Left lung (tissue), 14 donors: ENCODE measurements at places on chromosomes 11 and 22. TPM values are rescaled to one million over a fixed set of nuclear protein-coding genes. Genes with fewer than 3 reads are reported as not detected.
A peak's percentile ranks its signal among the peaks of the same experiment; 100 is the strongest.

DNA sequence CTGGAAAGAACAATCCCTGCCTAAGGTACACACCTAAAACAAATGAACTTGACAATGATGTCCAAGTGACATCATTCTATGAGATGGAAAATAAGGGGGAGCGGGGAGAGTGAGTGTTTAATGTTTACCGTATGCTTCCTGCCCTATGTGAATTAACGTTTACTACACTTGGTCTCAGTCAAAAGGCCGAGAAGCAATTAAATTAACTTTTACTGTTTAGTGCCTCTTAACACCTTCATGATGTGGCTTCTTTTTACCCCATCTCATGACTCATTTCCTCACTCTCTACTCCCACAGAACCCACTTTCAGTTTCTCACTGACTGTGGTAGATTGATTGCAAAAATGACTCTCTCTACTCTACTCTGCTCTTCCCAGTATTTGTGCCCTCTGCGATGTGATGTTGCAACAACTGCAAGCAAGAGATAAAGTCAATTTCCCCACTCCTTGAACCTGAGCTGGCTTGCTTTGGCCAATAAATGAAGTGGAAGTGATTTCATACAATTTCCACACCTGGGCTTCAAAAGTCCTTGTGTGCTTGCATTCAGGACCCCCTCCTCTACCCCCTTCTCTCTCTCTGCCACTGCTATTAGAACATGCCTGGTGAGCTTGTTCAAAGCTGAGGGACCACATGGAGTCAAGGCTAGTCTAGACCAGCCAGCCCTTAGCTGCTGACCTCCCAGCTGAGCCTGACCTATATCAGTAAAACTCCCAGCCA lies 11.6 kb upstream of the ALKBH3 start:
- no peak overlapping the region for H3K4me3 ChIP-seq
- H3K27me3 ChIP-seq = peaks cover 32% of the 10 kb centered on the region
- H3K4me1 ChIP-seq = peaks cover 16% of the 10 kb centered on the region
- no peak for DNase-seq
- peak overlapping the region; percentile 56 for H3K27ac ChIP-seq

DNA sequence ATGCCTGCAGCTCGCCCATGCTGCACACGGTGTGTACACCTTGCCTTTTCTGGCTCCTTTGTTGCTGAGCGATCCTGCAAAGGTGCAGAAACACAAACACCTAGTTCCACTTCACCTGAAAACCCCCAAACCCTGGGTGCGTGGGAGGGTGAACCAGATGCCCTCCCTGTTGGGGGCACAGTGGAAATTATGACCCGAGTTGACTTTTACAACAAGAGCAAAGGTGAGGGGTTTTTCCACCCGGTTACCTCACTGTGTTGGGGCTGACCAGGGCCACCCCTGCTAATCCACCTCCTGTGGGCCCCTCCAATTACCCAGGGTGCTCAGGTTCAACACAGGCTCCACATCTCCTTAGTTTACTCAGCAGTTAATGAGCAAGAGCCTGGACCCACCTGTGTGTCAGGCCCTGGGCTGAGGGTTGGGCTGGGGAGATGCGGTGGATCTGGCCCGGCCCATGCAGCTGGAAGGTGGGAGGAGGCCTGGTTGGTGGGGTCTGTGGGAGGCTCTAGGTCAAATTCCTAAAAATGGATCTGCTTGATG lies 42.1 kb downstream of the LRRC32 start:
- H3K36me3 ChIP-seq = no peaks in the 10 kb centered on the region
- H3K4me3 ChIP-seq = no peak overlapping the region
- peak overlapping the region; percentile 74 for H3K27ac ChIP-seq

DNA sequence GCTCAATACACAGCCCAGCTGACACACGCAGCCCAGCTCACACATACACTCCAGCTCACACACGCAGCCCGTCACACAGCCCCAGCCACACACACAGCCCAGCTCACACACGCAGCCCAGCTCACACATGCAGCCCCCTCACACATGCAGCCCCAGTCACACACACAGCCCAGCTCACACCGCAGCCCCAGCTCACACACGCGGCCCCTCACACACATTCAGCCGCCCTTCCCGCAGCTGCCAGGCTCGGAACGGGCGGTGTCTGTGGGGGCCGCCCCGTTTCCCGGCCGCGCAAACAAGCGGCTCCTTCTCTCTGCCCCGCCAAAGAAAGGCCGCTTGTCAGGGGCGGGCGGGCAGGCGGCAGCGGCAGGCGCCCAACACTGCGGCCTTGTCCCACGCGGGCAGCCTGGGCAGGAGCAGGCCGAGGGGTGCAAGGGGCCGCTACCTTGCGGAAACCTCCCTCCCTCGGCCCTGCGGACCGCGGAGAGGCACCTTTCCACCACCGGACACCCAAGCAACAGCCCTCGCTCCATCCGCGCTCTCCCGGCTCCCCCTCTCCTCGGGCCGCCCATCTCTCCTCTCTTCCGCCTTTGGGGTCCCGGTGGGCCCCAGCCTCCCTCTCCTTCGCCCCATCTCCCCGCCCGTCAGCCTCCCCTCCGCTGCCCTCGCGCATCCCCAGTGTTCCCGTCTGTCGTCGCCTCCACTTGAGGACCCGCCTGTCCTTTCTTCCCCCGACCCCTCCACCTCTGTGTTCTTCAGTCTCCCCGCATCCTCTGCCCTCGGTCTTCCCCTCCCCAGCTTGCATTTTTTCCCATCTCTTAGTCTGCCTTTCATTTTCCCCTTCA lies 2.2 kb downstream of the PHLDB1 start:
- H3K36me3 ChIP-seq = peaks cover 5% of the 10 kb centered on the region
- peaks cover 63% of the 10 kb centered on the region for H3K4me1 ChIP-seq
- H3K27ac ChIP-seq = peak overlapping the region; percentile 83
- peaks cover 4% of the 10 kb centered on the region for H3K27me3 ChIP-seq
- no peak for DNase-seq
- peak overlapping the region; percentile 53 for H3K4me3 ChIP-seq

DNA sequence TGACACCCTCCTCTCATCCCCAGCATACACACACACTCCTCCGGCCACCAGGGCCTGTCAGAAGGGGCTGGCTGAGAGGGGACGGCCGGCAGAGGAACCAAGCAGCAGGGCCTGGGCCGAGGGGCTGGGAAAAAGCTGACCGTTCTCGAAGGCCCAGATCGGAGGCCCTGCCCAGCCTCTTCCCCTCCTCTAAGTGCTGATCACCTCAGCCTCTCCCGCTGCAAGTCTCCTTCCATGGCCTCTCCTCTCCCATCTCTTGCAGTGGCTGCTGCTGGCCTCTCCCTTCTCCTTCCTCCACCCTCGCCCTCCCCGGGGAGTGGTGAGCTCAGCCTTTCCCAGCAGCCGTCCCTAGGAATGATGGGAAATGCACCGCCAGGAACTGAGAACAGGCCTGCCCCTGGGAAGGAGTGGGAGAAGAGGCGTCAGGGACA lies 39.6 kb downstream of the ARRB1 start:
- H3K36me3 ChIP-seq = no peaks in the 10 kb centered on the region
- no peaks in the 10 kb centered on the region for H3K27me3 ChIP-seq
- peaks cover 39% of the 10 kb centered on the region for H3K4me1 ChIP-seq
- H3K27ac ChIP-seq = peak overlapping the region; percentile 79

- H3K4me1 ChIP-seq = no peaks in the 10 kb centered on the region
- H3K27me3 ChIP-seq = no peaks in the 10 kb centered on the region
- H3K4me3 ChIP-seq = no peak overlapping the region
- no peaks in the 10 kb centered on the region for H3K36me3 ChIP-seq
- no peak overlapping the region for H3K27ac ChIP-seq
Measured at GRCh38 chr11:79414041-79414440, 26.8 kb downstream of the TENM4 start.

GRCh38 chr22:46914916-46915894 lies 152.8 kb downstream of the TBC1D22A start:
- no peak for DNase-seq
- no peaks in the 10 kb centered on the region for H3K4me1 ChIP-seq
- H3K27me3 ChIP-seq = no peaks in the 10 kb centered on the region
- peaks cover 61% of the 10 kb centered on the region for H3K36me3 ChIP-seq
- no peak overlapping the region for H3K27ac ChIP-seq

DNA sequence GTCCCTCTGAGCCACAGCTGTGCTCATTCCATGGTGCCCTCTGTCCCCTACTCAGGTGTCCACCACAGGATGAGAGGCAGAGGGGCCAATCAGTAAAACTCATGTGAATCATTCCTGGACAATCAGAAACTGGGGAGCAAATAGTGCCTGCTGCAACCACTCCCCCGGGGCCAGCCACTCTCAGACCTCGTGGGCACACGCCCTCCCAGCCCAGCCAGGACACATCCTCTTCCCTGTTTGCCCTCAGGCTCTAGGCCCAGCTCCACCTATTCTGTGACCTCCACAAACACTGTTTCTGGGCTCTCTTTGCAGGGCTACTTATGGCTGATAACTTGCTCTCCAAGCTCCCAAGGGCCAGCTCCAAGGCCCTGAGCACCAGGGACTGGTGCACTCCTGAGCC lies 14.0 kb upstream of the KCTD14 start:
- no peak overlapping the region for H3K4me3 ChIP-seq
- H3K36me3 ChIP-seq = no peaks in the 10 kb centered on the region
- no peaks in the 10 kb centered on the region for H3K27me3 ChIP-seq
- H3K27ac ChIP-seq = no peak overlapping the region
- no peak for DNase-seq
- H3K4me1 ChIP-seq = peaks cover 14% of the 10 kb centered on the region

GRCh38 chr11:84345597-84345996 lies 1059.4 kb upstream of the CCDC90B start:
- no peaks in the 10 kb centered on the region for H3K36me3 ChIP-seq
- H3K4me3 ChIP-seq = no peak overlapping the region
- no peaks in the 10 kb centered on the region for H3K4me1 ChIP-seq
- DNase-seq = no peak
- H3K27ac ChIP-seq = no peak overlapping the region

DNA sequence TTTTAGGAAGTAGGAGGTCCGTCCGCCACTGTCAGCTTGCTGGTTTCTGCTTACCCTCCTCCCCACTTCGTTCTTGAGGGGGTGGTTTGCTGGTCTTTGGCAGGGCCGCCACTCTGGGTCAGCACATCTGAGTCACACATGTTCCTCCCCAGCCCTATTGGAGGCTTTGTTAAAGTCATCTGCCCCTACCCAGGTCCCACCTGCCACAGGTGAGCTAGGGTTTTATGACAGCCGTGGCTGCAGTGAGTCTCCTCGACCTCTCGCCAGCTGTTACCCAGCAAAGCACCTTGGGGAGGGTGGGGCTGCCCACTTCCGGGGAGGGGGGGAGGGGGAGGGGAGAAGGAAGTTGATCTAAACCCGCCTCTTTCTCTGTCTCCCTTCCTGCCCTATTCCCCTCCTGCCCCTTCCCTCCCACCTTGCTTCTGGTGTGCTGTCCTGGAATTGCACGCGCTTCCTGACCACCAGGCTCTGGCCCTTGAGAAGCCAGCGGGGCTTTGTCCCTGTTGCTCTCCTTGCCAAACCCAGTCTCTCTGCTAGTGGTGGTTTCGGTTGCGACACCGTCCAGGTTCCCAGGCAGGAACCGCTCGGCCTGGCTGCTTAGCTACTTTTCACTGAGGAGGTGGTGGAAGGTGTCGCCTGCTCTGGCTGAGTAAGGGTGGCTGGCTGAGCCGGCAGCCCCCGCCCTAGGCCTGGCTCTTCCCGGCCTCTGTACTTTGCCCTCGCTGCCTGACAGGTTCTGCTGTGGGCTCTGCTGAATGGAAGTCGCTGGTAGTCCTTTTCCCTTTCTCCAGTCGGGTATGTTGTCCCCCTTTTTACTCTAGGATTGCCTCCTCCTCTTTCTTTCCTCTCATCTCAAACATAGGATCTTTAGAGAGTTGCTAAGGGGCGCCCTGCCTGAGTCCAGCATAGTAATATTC lies 28.5 kb downstream of the RCOR2 start:
- peaks cover 3% of the 10 kb centered on the region for H3K36me3 ChIP-seq
- peak; percentile 79 for DNase-seq
- H3K4me3 ChIP-seq = peak overlapping the region; percentile 41
- peaks cover 23% of the 10 kb centered on the region for H3K4me1 ChIP-seq

- H3K4me3 ChIP-seq = peak overlapping the region; percentile 96
- no peaks in the 10 kb centered on the region for H3K27me3 ChIP-seq
- H3K27ac ChIP-seq = peak overlapping the region; percentile 90
- H3K36me3 ChIP-seq = no peaks in the 10 kb centered on the region
- peaks cover 44% of the 10 kb centered on the region for H3K4me1 ChIP-seq
- DNase-seq = peak; percentile 17
Measured at GRCh38 chr22:41619979-41620588, 759 bp downstream of the DESI1 start.

- no peak for DNase-seq
- no peak overlapping the region for H3K27ac ChIP-seq
- H3K4me3 ChIP-seq = no peak overlapping the region
Measured at GRCh38 chr11:119691020-119691666, 37.9 kb downstream of the NECTIN1 start.

GRCh38 chr11:45659031-45659817 lies 6.2 kb downstream of the CHST1 start:
- no peak for DNase-seq
- H3K4me3 ChIP-seq = no peak overlapping the region
- no peaks in the 10 kb centered on the region for H3K36me3 ChIP-seq
- H3K27ac ChIP-seq = peak overlapping the region; percentile 70
- H3K27me3 ChIP-seq = peaks cover 82% of the 10 kb centered on the region

DNA sequence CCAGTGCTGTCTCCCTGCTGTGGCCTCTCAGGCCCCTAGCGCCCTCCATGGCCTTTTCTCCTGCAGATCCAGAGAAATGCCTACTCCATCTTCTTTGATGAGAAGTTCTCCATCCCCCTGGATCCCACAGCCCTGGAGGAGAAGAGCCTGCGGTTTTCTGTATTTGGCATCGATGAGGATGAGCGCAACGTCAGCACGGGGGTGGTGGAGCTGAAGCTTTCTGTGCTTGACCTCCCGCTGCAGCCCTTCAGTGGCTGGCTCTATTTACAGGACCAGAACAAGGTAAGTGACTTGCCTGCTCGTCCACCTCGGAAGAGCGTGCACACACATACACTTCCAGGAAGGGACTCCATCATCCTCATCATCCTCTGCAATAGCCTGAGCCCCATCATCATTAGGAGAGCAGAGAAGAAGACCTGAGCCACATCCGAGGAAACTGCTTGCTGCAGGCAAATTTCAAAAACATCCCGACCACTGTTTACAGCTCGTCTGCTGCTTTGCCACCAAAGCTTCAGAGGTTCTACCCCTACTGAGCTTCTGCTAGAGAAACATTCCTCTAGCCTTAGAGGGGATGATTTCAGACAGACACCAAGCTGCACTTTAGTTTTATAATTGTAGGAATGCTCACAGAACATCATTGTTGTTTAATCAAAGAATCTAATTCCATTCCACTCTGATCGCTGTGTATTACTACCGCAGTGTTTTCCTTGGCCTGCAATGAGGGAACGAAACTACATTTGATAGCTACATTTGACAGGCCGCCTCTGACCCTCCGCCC lies 12.9 kb upstream of the RHOD start:
- H3K27me3 ChIP-seq = no peaks in the 10 kb centered on the region
- no peaks in the 10 kb centered on the region for H3K4me1 ChIP-seq
- H3K36me3 ChIP-seq = no peaks in the 10 kb centered on the region
- no peak overlapping the region for H3K27ac ChIP-seq
- no peak overlapping the region for H3K4me3 ChIP-seq

GRCh38 chr11:34323601-34324000 lies 34.2 kb downstream of the ABTB2 start:
- H3K27me3 ChIP-seq = no peaks in the 10 kb centered on the region
- no peak overlapping the region for H3K27ac ChIP-seq
- DNase-seq = no peak

- peak overlapping the region; percentile 100 for H3K27ac ChIP-seq
- H3K27me3 ChIP-seq = no peaks in the 10 kb centered on the region
- no peak for DNase-seq
- no peaks in the 10 kb centered on the region for H3K36me3 ChIP-seq
Measured at GRCh38 chr11:33259869-33260268, 2.7 kb downstream of the HIPK3 start.

IRAG1 gene
- total RNA-seq = 17.0 TPM

SLC29A2 gene
- 16.2 TPM for total RNA-seq

MMP8 gene
- 4.6 TPM for total RNA-seq

KRTAP5-10 gene
- not detected for total RNA-seq

MS4A15 gene
- total RNA-seq = 8.7 TPM
